ENCODE measurements at places on chromosomes 1 and 21.

GRCh38 chr1:208631506-208631905 is 387.3 kb upstream of the PLXNA2 start:
- no peak overlapping the region for H3K27ac ChIP-seq
- H3K27me3 ChIP-seq = no peaks in the 10 kb centered on the region

DNA sequence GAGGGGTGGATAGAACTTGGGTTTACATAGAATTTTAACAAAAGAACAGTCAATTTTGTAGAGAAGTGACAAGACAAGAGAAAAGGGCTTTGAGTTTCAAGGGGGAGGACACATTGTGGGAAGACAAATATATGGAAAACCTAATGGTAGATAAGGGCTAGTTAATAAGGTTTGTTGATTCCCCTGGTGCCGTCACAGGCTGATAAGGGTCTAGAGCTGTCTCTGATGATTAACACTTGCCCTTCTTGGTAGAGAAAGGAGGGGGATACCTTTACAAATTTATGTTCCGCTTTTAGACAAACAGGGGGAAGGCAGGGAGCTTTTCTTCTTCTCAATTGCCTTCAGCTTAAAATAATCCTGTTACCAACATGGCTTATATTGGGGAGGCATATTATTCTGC is 124.3 kb downstream of the ETS2 start:
- no peaks in the 10 kb centered on the region for H3K36me3 ChIP-seq
- no peaks in the 10 kb centered on the region for H3K4me1 ChIP-seq
- DNase-seq = no peak

GRCh38 chr1:47803815-47804501 is 193.2 kb downstream of the TRABD2B start:
- no peak for DNase-seq
- no peaks in the 10 kb centered on the region for H3K27me3 ChIP-seq
- no peaks in the 10 kb centered on the region for H3K36me3 ChIP-seq
- H3K4me1 ChIP-seq = no peaks in the 10 kb centered on the region
- H3K4me3 ChIP-seq = no peak overlapping the region
- no peak overlapping the region for H3K27ac ChIP-seq

DNA sequence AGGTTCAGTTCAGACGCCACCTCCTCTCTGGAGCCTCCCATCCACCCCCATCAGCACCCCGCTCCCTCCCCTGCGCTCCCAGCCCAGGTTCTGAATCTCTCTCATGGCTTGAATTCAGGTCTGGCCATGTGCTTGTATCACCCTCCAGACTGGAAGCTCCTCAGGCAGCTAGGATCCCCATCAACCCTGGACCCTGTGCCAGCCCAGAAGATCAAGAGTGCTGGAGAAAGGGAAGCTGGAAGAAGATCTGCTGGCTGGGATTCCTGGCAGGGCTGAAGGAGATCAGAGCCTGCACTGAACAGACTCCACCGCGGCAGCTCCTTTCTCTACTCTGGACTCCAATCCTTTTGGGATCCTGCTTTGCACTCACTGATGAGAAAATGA is 11.7 kb upstream of the TINAGL1 start:
- H3K4me3 ChIP-seq = no peak overlapping the region
- H3K27ac ChIP-seq = no peak overlapping the region
- DNase-seq = no peak
- H3K27me3 ChIP-seq = peaks cover 89% of the 10 kb centered on the region

- peaks cover 15% of the 10 kb centered on the region for H3K4me1 ChIP-seq
- peaks cover 3% of the 10 kb centered on the region for H3K36me3 ChIP-seq
- no peak overlapping the region for H3K27ac ChIP-seq
These were observed 747 bp upstream of the ENAH start for GRCh38 chr1:225653463-225654276.

- H3K27me3 ChIP-seq = no peaks in the 10 kb centered on the region
- no peak overlapping the region for H3K27ac ChIP-seq
- peaks cover 8% of the 10 kb centered on the region for H3K36me3 ChIP-seq
- DNase-seq = no peak
- H3K4me1 ChIP-seq = peaks cover 58% of the 10 kb centered on the region
These were observed 39.0 kb upstream of the RUNX3 start for GRCh38 chr1:24968941-24969585.

- no peak for DNase-seq
- H3K27me3 ChIP-seq = no peaks in the 10 kb centered on the region
- no peak overlapping the region for H3K27ac ChIP-seq
These were observed 428.6 kb downstream of the PTPRC start for GRCh38 chr1:199067483-199067882.

GRCh38 chr1:212034516-212035122 is 738 bp downstream of the INTS7 start:
- H3K4me3 ChIP-seq = peak overlapping the region; percentile 90
- no peaks in the 10 kb centered on the region for H3K27me3 ChIP-seq
- H3K36me3 ChIP-seq = peaks cover 13% of the 10 kb centered on the region
- H3K4me1 ChIP-seq = peaks cover 46% of the 10 kb centered on the region
- no peak for DNase-seq
- H3K27ac ChIP-seq = peak overlapping the region; percentile 97

GRCh38 chr1:27049607-27050006 is 37.0 kb upstream of the TENT5B start:
- H3K4me3 ChIP-seq = no peak overlapping the region
- H3K4me1 ChIP-seq = peaks cover 18% of the 10 kb centered on the region
- DNase-seq = no peak
- peak overlapping the region; percentile 52 for H3K27ac ChIP-seq

- DNase-seq = no peak
- no peak overlapping the region for H3K4me3 ChIP-seq
- no peaks in the 10 kb centered on the region for H3K27me3 ChIP-seq
- no peak overlapping the region for H3K27ac ChIP-seq
These were observed 57.3 kb downstream of the PSMG1 start for GRCh38 chr21:39125752-39126485.

- no peak overlapping the region for H3K4me3 ChIP-seq
- DNase-seq = peak; percentile 34
- no peaks in the 10 kb centered on the region for H3K27me3 ChIP-seq
- H3K36me3 ChIP-seq = peaks cover 3% of the 10 kb centered on the region
- H3K4me1 ChIP-seq = peaks cover 4% of the 10 kb centered on the region
These were observed 48.0 kb downstream of the TBCE start for GRCh38 chr1:235415008-235415904.

Measured in central memory CD8-positive, alpha-beta T cell (primary cell).